ENCODE measurements at places on chromosomes 1 and 21.

DNA sequence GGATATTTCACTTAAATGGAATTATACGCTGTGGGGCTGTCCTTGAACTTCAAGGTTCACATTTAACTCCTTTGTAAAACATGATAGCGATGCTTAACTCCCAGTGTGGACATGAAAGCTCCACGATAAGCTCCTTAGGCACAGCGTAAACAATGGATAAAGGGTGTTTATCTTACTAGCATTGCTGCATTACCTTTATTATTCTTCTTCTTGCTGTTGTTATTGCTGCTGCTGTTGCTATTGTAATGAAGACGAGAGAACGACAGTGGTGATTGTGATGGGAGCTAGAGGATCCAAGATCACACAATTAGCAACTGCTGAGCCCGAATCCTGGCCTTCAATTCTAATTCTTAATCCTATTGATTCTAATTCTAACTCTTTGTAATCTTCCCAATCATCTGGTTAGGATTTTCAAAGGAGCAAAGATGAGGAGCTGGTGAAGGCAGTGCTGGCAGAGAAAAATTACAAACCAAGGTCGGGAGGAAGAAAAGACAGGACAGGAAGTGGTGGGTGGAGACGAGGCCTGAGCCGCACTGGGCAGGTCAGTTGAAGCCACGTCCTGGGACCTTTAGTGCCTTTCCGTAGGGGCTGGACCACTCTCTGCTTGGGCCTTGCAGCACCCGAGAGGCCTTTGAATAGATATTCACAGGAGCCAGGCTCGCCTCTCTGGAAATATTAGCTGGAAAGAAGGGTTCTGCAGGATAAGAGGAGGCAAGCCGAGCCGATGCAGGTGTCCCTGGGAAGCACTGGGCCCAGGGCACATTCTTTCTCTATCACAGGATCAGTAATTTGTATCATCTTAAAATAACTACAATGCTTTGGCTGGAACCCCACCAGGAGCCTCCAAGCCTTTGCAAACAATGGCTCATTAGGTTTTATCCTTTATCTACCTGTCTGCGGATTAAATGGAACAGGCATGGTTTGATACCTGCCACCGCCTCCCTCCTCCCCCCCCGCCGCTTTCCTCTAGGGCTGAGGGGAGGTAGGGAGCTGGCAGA lies 571.6 kb downstream of the AJAP1 start:
- DNase-seq = no peak

GRCh38 chr21:42200906-42201614 lies 17.9 kb upstream of the ABCG1 start:
- DNase-seq = no peak

DNA sequence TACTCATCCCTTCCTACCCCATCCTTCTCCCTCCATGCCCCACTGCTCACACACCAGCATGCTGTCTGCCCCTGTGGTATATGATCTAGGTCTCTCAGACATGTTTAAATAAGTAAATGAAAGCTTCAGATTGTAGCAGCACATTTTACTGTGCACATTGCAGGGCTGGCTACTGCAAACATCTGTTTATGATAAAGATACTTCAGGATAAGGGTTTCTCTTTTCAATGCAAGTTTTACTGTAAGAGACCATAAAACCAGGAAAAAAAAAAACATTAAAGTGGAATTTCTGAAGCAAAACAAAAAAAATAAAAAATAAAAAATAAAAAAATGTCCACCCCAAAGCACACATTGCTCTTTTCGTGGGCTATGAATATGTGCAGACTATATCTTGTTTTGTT lies 184.4 kb downstream of the USH2A start:
- DNase-seq = no peak

- no peak for DNase-seq
Measured at GRCh38 chr1:87508247-87508787, 179.6 kb downstream of the LMO4 start.

DNA sequence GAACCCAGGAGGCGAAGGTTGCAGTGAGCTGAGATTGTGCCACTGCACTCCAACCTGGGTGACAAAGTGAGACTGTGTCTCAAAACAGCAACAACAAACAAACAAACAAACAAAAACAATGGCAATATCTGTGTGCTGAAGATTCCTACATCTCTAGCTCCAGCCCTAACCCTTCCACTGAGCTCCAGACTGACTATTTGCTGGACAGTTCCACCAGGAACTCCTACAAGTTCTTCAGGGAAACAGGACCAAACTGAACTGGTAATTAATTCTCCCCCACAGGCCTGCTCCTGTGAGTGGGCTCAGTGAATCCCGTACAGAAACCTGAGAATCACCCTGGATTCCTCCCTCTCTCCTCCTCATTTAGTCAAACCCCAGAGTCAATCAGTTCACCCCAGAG lies 1.5 kb downstream of the SERPINC1 start:
- DNase-seq = no peak

DNA sequence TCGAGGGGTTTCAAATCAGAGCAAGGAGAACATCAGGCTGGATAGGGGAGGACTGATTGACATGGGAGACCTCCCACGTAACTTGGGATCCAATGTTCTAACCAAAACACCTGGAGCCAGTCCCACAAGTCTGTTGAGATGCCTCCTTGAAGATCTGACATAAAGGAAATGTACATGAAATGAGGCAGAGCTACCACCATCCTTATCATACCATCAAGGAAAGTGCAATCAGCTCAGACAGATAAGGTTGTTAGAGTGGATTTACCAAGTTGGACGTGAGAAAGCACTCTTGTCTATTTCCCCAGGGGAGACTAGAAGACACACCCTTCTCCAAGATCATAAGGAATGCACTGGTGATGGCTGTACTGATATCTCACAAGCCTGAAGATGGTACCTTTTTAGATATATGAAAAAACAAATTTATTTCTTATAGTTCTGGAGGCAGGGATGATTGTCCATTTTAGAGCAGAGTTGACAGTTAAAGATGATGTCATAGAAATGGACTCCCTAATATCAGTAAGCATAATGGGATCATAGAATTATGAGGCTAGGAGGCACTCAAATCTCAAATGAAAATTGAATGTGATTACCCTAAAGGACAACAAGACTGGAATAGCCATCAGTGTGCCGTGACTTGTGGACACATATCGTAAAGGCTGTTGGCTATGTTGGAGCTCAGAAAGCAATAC lies 129.1 kb upstream of the RAB4A start:
- no peak for DNase-seq

- no peak for DNase-seq
Measured at GRCh38 chr1:44973645-44974044, 12.8 kb downstream of the EIF2B3 start.

- DNase-seq = no peak
Measured at GRCh38 chr1:31665234-31665878, 20.7 kb upstream of the PEF1 start.

GRCh38 chr1:112718691-112719418 lies 3.7 kb upstream of the PPM1J start:
- no peak for DNase-seq

- DNase-seq = no peak
Measured at GRCh38 chr1:198162091-198162767, 5.4 kb downstream of the NEK7 start.

GRCh38 chr1:110722807-110723206 lies 48.1 kb upstream of the KCNA3 start:
- no peak for DNase-seq

GRCh38 chr1:202158810-202159533 lies 1.4 kb downstream of the PTPN7 start:
- DNase-seq = no peak

GRCh38 chr21:41974752-41975053 lies 20.9 kb upstream of the C2CD2 start:
- DNase-seq = no peak

- no peak for DNase-seq
Measured at GRCh38 chr1:186689907-186690306, 9.7 kb upstream of the PTGS2 start.

- no peak for DNase-seq
Measured at GRCh38 chr21:31339721-31340120, 4.3 kb downstream of the TIAM1 start.

GRCh38 chr1:14844356-14844755 lies 245.9 kb downstream of the KAZN start:
- no peak for DNase-seq

- DNase-seq = no peak
Measured at GRCh38 chr1:86430376-86430775, 6.4 kb downstream of the CLCA2 start.

- no peak for DNase-seq
Measured at GRCh38 chr1:179156026-179156425, 73.5 kb downstream of the ABL2 start.

DNA sequence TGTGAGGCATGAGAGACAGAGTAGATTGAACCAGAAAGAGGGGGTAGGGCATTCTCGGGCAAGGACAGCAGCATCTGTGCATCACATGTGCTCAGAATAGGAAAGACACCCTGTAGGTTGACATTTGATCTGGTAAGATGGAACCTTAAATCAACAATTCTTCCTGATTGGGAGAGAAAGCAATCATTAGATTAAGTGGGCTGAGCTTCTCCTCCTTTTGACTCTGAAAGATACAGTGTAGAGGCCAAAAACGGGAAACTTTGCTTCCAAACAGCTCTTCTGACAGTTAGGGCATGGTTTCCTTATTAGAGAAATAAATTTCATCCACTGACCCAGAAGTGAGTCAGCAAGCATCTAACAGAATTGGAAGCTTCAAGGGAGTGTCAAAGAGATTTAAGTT lies 9.7 kb downstream of the KIF14 start:
- no peak for DNase-seq

GRCh38 chr1:87044840-87045239 lies 130.4 kb downstream of the HS2ST1 start:
- DNase-seq = no peak

GRCh38 chr1:91611483-91611917 lies 110.8 kb downstream of the CDC7 start:
- no peak for DNase-seq

DNA sequence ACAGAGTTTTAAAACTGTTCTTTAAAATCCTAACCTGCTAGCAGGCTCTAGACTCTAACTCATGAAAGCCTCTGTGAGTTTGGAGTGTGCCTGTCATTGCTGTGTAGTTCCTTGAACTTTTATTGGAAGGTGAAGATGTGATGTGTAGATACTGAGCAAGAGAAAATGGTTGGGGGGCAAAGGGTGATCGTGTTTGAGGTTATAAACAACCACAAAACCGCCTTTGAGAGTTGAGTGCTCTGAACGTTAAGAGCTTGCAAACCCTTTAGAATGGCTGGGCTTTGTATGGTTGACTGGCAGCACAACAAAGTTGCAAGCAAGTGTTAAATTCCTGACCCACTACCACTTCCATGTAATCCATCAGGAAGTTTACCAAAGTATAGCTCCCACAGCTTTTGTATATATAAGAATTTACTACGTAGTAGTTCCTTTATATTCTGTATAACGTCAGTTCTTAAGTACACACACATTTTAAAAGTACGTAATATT lies 19.6 kb downstream of the BACE2 start:
- no peak for DNase-seq

DNA sequence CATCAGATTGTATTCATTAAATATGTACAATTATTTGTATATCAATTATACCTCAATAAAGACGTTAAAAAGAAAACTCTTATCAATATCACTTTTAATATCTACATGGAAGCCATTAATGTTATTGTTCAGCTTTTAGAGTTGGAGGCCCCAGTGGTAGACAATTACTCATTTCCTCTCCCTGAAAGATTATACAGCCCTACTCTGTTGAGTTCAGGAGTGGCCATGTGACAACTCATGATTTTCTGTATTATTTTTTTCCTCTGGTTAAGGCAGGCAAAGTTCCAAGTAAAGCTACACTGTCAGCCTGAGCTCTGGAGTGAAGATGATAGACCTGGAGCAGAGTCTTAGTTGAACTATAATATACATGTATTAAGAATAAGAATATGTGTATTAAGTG lies 247.9 kb upstream of the B3GALT2 start:
- no peak for DNase-seq

- DNase-seq = no peak
Measured at GRCh38 chr1:61376151-61376550, 293.8 kb downstream of the NFIA start.

DNA sequence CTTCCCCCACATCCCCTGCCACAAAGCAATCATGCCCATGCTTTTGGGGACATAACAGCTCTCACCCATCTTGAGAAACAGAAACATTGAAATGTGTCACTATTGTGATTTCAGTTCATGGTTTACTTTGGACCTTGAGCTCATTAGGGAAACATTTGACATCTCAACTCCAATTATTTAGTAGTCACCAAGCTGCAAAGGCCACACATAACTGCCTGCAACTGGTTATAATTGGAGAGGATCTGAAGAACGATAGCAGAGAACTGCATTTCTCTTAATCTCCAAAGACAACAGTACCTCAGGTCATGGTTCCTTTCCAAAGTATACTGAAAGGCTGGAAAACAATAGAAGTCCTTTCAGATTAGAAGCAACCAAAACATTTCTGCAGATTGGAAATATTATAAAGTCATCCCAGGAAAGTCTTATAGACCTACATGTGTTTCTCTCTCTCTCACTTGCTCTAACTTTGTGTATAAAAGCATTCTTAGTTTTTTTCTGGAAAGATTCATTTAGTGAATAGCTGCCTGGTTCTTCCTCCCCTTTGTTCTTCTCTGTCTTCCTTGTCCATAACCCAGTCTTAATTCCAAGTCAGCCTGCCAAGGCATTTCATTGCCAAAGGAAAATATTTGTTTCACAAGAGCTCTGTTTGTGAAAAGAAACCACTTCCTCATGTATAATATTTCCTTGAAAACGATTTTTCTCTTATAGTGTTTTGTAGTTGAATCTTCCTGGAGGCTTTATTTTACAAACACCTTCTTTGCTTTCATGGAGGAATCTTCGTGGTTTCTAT lies 426.8 kb downstream of the ADGRL2 start:
- DNase-seq = no peak

DNA sequence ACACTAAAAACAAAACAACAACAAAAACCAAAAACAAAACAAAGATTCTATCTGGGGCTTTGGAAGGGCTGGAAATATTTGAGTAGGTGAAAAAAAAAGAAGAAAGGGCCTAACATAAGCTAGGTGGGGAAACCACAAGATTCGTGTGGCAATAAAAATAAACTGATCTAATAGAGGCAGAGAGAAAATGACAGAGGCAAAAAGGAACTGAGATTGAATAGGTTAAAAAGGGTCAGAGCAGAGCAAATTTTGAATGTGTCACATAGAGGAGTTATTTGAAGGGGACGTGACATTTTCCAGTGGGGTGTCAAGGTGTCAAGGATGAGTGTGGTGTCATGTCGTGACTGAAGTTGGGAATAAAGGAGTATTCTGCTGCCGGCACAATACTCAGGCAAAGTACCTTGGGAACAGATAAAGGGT lies 65.2 kb upstream of the RALGPS2 start:
- no peak for DNase-seq

DNA sequence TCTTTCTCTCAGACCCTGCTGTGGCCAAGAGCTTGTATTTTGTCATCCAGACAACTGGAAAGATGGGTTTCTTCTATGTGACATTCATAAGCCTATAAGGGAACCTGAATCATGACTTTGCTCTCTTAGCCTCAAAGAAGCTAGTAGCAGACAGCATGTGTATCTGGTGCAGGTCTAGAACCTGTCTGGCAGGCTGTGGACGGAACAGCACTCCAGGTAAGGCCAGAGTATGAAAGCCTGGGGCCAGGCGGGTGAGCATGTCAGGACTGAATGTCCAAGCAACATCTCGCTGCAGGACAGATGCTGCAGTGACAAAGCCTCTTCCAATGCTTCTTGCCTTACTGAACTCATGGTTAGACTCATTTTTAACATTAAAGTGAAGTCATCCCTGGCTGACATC lies 32.8 kb downstream of the AKNAD1 start:
- DNase-seq = no peak

- DNase-seq = no peak
Measured at GRCh38 chr1:35768350-35769187, 1.2 kb downstream of the CLSPN start.
